ENCODE measurements at places on chromosomes 2 and 18.

DNA sequence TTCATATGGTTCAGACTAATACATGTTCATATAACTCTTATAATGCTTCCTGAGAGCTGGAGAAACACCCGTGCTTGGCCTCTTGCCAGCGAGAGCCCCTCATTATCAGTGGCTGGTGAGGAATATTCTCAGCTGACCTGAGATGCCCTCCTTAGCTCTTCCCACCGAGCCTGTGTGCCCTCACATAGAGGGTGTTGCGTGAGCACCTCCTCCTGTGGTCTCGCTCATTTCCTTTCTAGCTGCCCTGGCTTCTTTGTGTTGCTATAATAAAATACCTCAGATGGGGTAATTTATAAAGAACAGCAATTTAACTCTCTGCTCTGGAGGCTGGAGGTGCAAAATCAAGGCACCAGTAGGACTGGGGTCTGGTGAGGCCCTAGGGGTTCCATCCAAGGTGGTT is 80.5 kb upstream of the ALKAL2 start:
- no peak for DNase-seq

DNA sequence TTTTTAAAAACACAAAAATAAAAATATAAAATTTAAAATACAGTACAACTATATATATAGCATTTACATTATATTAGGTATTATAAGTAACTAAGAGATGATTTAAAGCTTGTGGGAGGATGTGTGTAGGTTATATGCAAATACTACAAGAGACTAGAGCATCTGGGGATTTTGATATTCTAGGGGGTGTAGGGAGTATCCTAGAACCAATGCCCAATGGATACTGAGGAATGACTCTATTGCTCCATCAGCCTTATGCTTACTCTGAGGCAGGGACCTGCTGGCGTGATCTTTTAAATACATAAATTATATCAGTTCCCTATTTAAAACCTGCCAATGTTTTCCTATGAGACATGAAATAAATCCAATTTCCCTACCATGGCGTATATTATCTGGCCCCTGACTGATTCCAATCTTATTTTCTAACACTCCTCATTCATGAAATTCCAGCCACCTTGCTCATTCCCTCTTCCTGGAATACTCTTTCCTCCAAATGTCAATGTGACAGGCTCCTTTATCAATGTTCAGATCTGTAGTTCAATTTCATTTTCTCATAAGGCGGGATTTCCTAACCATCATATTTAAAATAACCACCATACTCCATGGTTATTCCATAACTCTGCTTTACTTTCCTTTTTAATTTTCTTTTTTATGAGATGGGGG is 22.2 kb downstream of the SP3 start:
- no peak for DNase-seq

GRCh38 chr2:39549718-39550464 is 112.8 kb upstream of the MAP4K3 start:
- no peak for DNase-seq

- peak; percentile 60 for DNase-seq
Observed at GRCh38 chr18:24878289-24878688, 417.9 kb downstream of the HRH4 start.

DNA sequence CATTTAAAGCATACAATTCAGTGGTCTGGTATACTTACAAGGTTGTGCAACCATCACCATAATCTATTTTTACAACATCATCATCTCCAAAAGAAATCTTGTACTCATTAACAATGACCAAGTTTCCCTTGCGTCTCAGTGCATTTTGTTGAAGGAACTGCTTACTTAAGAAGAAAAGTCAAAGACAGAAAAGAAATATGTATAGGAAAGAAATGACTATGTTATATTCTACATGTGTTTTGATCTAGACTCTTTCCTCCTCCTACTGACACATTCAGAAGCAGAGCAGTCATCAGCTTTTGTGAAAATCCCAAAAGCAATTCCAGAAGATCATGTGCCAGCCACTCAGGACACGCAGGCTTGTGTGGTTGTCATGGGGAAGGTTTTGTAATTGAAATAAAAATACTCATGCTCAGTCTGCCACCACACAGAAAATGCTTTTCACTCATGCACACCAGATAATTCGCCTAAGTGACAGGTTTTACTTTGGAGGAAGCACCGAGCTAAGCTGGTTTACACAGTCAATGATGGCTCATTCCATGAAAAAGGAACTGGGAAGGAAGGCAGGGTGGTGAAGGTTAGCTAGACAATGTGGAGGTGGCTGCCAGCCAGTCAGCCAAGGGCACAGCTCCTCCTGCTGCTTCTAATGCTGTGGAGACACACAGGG is 158.5 kb upstream of the REV1 start:
- no peak for DNase-seq

DNA sequence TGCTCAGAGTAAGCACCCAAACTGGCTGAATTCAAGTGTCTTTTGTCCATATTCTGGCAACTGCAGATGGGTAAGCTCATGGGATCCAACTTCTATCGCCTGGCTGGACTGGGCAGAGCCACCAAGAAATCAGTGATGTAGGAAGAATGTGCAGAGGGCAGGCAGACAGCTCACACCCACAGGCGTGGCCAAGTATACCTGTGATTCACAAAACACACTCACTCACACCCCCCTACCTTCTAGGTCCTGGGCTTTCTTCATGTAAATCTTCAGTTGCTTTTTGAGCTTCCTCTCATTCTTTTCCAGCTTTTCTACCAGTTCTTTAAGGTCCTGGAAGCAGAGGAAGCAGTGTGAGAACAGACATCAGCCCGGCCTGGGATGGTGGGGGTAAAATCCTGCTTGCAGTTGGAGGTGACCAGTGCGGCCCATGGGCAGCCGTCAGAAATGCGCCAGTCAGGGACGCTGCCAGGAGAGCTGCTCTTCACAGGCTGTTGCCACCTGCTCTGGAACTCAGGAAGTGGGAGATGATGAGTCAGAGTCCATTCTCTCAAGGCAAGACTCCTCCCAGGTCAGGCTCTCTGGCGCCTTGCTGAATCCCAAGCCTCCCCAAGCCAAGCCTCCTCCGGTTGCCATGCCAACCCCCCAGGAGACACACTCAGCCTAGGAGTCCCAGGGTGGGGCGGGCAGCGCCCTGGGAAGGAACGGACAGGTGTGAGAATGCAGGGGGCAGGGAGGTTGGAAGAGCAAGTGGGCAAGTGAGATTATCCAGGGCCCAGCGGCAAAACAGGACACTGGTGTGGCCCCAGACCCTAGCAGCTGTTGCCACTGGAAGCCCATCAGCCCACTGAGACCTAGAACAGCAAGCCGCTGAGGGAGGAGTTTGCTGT is 36.2 kb upstream of the ACAA2 start:
- DNase-seq, result peak; percentile 39

GRCh38 chr2:126507425-126507911 is 148.5 kb upstream of the GYPC start:
- peak; percentile 31 for DNase-seq

DNA sequence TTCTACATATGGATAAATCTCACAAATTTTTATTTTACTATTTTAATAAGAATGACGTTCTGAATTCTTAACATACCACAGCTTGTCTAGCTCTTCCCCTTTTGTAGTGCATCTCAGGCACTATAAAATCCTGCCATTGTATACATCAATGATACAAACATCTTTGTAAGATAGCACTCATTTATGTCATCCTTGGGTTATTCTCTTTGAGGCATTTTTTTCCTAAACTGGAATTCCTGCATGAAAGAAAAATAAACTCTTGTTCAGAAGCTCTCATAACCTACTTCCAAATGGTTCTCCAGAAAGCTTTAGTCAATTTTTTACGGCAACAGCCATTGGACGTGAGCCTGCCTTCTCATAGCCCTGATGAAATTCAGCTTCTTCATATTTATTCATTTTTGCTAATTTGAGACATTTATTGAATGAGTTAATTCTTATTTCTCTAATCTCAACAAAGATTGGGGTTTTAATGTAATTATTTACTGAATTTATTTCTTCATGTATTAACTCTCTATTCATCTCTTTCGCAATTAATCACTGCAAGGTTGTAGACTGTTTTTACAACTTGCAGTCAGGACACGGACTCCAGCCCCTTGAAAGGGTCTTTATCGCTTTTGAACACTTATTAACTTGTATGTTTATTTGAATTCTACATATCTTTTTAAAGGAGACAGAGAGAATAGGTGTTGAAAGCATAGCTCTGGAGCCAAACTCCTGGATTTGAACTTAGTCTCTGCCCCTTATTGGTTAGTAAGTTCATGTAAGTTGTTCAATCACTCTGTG is 57.6 kb upstream of the PARD3B start:
- DNase-seq, result no peak

GRCh38 chr18:59605633-59606192 is 91.5 kb downstream of the CCBE1 start:
- DNase-seq, result no peak

DNA sequence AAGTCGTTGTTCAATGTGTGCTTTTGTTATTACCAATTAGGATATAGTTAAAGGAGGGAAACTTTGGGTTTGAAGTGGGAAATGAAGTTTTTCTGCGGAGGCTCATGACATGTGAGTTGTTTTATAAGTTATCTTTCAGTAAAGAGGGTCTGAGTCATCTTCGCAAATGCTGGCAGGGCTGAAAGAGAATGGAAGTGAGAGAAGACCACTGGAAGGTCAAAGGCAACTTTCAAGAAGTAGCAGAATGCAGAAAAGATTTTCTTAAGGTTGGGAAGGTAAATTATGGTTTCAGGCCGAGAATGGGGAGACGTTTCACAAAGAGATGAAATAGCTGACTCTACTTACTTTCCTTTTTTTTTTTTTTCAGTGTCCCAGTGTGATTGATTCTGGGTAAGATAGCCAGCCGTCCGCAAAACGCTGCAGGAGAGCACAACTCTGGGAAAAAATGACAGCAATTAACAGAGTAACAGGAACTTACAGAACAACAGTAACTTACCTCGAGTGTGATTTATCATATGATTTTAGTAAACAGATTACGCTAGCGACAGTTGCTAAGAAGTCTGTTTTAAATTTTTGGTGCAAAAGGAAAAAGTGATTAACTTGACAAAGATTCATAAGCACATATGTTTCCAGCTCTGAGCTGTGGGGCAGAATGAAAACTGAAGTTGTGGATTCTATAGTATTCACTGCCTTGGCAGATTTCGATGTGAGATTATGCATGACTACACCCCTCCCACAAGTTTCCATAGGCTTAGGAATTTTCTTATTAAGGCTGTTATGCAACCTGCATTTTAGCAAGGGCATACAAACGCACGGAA is 46.8 kb upstream of the ACTR3 start:
- no peak for DNase-seq
